ENCODE measurements at places on chromosomes 12 and 14. TPM values are rescaled to one million over a fixed set of nuclear protein-coding genes. Genes with fewer than 3 reads are reported as not detected.

- no peak for DNase-seq
Measured at GRCh38 chr12:673849-674248, 10.6 kb upstream of the NINJ2 start.

GRCh38 chr12:69901221-69901905 lies 76.3 kb downstream of the MYRFL start:
- peak; percentile 42 for DNase-seq

Gene GPR135
- 0.99 TPM for total RNA-seq

GRCh38 chr12:121799842-121800693 lies 3.7 kb upstream of the SETD1B start:
- peak; percentile 85 for DNase-seq

DNA sequence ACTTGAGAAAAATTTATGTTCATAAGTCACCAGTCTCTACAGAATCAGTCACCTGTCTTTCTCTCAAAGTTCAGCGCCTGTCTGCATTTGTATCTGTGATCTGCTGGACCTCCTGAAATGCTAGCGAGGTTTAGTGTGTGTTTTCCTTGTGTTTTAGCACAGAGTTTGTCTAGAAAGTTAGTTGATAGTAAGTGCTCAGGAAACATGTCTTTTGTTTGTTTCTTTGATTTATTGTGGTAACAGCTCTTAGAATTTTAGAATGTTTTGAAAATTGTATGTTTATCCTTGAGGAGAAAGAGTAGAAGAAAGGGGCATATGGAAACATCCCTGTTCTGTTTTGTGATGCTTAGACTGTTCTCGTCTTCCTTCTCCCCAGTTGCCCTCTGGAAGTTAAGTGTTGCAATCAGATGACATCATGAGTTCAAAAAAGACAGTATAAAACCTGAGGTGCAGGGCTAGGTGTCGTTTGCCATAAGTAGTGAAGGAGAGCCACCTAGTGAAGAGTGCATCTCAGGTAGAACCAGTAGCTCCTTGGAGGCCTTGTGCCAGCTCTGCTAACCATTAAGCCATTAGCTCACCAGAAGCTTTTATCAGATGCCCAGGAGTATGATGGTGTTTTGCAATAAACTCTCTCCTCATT lies 44.8 kb downstream of the FBXW8 start:
- peak; percentile 76 for DNase-seq

Gene CCDC177
- not detected for total RNA-seq

DNA sequence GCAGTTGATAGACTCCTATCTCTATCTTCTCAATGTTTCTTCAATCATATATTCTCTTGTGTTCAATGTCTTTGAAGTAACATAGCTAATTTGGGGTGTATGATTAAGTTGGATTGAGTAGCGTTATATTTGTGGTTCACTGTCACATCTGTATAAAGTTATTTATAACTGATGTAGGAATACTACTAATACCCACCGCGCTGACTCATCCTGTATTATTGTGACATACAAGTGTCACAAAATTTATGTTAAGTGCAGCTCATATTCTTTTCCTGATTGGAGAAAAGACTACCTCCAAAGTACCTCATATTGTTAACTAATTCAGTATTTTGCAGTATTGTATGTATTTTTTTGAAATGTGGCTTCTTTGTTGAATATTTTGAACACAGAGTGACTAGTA lies 940.8 kb downstream of the SLC6A15 start:
- no peak for DNase-seq

Data from foreskin keratinocyte (primary cell).